ENCODE measurements at places on chromosomes 3 and 15. TPM values are rescaled to one million over a fixed set of nuclear protein-coding genes. Genes with fewer than 3 reads are reported as not detected.

DNA sequence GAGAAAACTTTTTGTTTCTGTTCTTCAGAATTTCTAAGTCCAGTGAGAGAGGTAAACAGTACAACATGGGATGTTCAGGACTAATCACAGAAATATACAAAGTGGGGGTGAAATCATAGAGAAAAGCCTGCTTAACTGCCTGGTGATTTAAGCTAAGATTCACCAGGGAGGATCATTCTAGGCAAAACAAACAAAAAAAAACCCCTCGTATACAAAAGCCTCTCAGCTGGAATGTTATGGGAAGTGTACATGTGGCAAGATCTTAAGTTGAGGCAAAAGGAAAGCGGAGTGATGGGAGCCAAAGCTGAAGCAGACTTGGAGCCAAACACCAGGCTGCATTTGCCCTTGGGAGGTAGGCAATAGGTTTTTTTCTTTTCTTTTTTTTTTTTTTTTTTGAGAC is 40.0 kb upstream of the TJP1 start:
- no peaks in the 10 kb centered on the region for H3K4me1 ChIP-seq
- H3K4me3 ChIP-seq, result no peak overlapping the region
- no peaks in the 10 kb centered on the region for H3K36me3 ChIP-seq
- DNase-seq, result no peak
- H3K27ac ChIP-seq, result no peak overlapping the region
- peaks cover 28% of the 10 kb centered on the region for H3K27me3 ChIP-seq

- peaks cover 10% of the 10 kb centered on the region for H3K4me1 ChIP-seq
- peaks cover 5% of the 10 kb centered on the region for H3K27me3 ChIP-seq
- no peak overlapping the region for H3K27ac ChIP-seq
- no peak for DNase-seq
- H3K36me3 ChIP-seq, result no peaks in the 10 kb centered on the region
- no peak overlapping the region for H3K4me3 ChIP-seq
Observed at GRCh38 chr15:29451201-29451781, 181.7 kb upstream of the NSMCE3 start.

The ANKRD34C gene
- total RNA-seq, result not detected

DNA sequence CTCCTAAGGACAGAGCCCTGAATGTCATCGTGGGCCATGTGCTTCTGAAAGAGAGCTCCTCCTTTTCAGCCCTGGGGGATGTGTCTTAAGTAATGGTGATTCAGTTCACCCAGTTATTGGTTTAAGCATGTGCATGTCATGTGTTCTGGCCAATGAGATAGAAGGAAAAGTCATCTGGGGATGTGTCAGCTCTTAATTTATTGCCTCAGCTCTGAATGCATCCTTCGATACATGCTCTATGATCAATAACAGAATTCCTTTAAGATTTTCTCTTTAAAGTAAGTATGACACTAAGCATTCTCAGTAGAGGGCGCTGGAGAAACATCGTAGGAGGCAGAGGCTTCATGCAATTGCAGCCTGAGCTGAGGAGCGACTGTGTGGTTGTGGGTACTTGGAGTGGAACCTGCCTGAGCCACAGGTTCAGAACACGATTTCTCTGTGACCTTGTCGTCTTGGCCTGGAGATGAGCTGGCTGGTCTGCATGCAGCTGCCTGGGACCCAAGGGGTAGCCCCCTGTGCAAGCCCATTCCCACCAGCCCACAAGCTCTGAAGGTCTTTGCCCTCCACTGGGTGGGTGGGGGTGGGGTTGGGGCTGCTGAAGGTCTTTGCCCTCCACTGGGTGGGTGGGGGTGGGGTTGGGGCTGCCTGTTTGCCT is 69.5 kb downstream of the C3orf38 start:
- no peak overlapping the region for H3K4me3 ChIP-seq
- H3K27ac ChIP-seq, result no peak overlapping the region
- no peaks in the 10 kb centered on the region for H3K4me1 ChIP-seq
- no peaks in the 10 kb centered on the region for H3K27me3 ChIP-seq

DNA sequence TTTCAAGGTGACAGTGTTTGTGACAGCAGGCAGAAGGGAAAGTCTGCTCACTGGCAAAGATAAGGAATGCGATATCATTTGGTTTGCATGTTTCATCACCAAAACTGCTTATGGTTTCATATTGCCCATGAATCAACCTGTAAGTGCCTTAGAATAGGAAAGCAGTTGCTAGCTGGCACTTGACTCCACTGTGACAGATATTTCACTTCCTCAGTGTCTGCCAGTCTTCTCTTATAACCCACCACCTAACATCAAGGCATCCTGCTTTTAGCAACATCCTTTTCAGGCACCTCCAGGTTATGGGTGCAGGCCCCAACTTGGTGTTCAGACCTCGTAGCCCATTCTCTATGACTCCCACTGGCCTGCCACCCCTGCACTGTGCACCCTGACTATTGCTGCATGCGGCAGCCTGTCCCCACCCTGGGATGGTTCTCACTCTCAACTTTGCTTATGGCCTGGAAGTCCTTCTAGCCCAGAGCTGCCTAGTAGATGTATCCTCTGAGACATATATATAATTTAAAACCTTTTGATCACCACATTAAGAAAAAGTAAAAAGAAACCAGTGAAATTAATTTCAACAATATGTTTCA is 154.4 kb upstream of the RARB start:
- H3K27ac ChIP-seq, result no peak overlapping the region
- DNase-seq, result no peak
- no peaks in the 10 kb centered on the region for H3K4me1 ChIP-seq
- no peak overlapping the region for H3K4me3 ChIP-seq
- peaks cover 2% of the 10 kb centered on the region for H3K27me3 ChIP-seq
- no peaks in the 10 kb centered on the region for H3K36me3 ChIP-seq

The PLEKHO2 gene
- 13.3 TPM for total RNA-seq

Measured in activated CD4-positive, alpha-beta T cell treated with anti-CD3 and anti-CD28 coated beads for 36 hours (primary cell).